ENCODE measurements at places on chromosomes 6 and 20. TPM values are rescaled to one million over a fixed set of nuclear protein-coding genes. Genes with fewer than 3 reads are reported as not detected.
A peak's percentile ranks its signal among the peaks of the same experiment; 100 is the strongest.

GRCh38 chr20:58174708-58175280 lies 53.7 kb downstream of the ANKRD60 start:
- no peak for DNase-seq
- H3K4me1 ChIP-seq, result peaks cover 6% of the 10 kb centered on the region

DNA sequence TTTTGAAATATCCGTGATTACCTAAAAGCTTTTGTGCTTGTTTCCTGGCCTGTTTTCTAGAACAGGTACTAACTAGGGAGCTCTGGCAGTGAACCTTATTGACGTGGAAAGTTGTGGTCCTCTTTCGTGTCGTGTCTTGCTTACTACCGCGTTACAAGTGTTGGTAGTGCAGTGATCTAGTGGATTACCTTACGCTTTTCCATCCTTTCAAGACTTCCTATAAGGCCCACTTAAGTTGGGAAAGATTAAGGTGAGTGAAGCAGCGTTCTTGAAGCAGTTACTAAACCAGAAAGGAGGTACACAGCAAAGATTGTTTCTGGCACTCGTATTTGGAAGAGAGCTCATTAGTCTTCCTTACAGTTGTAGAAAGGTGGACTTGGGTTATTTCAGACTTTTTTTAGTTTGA lies 1.9 kb downstream of the PNRC1 start:
- peaks cover 60% of the 10 kb centered on the region for H3K4me1 ChIP-seq
- peaks cover 36% of the 10 kb centered on the region for H3K36me3 ChIP-seq
- DNase-seq, result no peak
- H3K4me3 ChIP-seq, result peak overlapping the region; percentile 98
- peak overlapping the region; percentile 100 for H3K27ac ChIP-seq

GRCh38 chr6:35911871-35912653 lies 8.8 kb downstream of the SRPK1 start:
- no peaks in the 10 kb centered on the region for H3K27me3 ChIP-seq
- no peaks in the 10 kb centered on the region for H3K4me1 ChIP-seq
- no peak for DNase-seq
- H3K4me3 ChIP-seq, result no peak overlapping the region
- H3K36me3 ChIP-seq, result peaks cover 65% of the 10 kb centered on the region

- H3K27ac ChIP-seq, result no peak overlapping the region
- H3K4me1 ChIP-seq, result no peaks in the 10 kb centered on the region
- no peak for DNase-seq
- no peak overlapping the region for H3K4me3 ChIP-seq
Observed at GRCh38 chr20:47843886-47844567, 58.7 kb upstream of the SULF2 start.

GRCh38 chr6:163806755-163807499 lies 392.4 kb downstream of the QKI start:
- no peaks in the 10 kb centered on the region for H3K4me1 ChIP-seq
- no peaks in the 10 kb centered on the region for H3K36me3 ChIP-seq
- no peak for DNase-seq
- H3K27me3 ChIP-seq, result no peaks in the 10 kb centered on the region
- H3K27ac ChIP-seq, result no peak overlapping the region

- H3K27ac ChIP-seq, result no peak overlapping the region
- H3K36me3 ChIP-seq, result no peaks in the 10 kb centered on the region
- H3K4me3 ChIP-seq, result no peak overlapping the region
- no peaks in the 10 kb centered on the region for H3K27me3 ChIP-seq
- no peaks in the 10 kb centered on the region for H3K4me1 ChIP-seq
- DNase-seq, result no peak
Observed at GRCh38 chr20:18901980-18902737, 88.6 kb downstream of the SCP2D1 start.

- no peak for DNase-seq
- no peak overlapping the region for H3K4me3 ChIP-seq
- no peak overlapping the region for H3K27ac ChIP-seq
- H3K4me1 ChIP-seq, result peaks cover 11% of the 10 kb centered on the region
Observed at GRCh38 chr6:228881-229651, 63.2 kb upstream of the DUSP22 start.

- no peak for DNase-seq
- H3K4me1 ChIP-seq, result peaks cover 39% of the 10 kb centered on the region
- no peaks in the 10 kb centered on the region for H3K27me3 ChIP-seq
- H3K4me3 ChIP-seq, result no peak overlapping the region
- H3K36me3 ChIP-seq, result no peaks in the 10 kb centered on the region
Observed at GRCh38 chr6:143695130-143695968, 17.6 kb downstream of the PHACTR2 start.

- H3K4me3 ChIP-seq, result no peak overlapping the region
- no peaks in the 10 kb centered on the region for H3K4me1 ChIP-seq
- H3K27ac ChIP-seq, result no peak overlapping the region
Observed at GRCh38 chr20:44560229-44560628, 22.1 kb upstream of the PKIG start.

DNA sequence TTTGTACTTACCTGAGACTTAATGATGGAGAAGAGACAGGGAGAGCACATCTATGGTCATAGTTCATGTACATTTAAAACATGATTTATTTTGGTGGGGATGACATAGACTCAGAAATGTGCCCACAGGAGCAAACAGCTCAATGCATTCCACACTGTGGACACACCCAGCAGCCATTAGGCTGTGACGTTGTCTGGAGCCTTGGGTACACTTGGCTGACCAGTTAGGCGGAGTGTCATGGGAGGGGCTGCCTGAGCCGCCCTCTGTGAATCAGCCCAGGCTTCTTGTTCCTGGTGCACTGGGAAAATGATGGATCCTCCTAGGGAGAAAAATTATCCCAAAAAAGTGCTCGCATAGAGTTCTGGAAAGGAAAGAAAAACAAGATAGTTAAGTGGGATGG lies 231.0 kb upstream of the GMDS start:
- H3K27ac ChIP-seq, result no peak overlapping the region
- DNase-seq, result no peak
- no peaks in the 10 kb centered on the region for H3K36me3 ChIP-seq
- peaks cover 8% of the 10 kb centered on the region for H3K4me1 ChIP-seq

DNA sequence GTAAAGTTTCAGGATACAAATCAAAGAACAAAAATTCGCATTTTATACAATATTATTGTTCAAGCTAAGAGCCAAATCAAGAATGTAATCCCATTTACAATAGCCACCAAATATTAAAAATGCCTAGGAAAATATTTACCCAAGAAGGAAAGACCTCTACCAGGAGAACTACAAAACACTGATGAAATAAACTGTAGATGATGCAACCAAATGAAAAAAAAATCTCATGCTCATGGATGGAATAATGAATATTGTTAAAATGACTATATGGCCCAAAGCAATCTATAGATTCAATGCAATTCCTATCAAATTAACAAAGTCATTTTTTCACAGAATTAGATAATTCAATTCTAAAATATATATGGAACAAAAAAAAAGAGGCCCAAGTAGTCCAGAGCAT lies 708.8 kb upstream of the MAN1A1 start:
- no peaks in the 10 kb centered on the region for H3K4me1 ChIP-seq
- no peaks in the 10 kb centered on the region for H3K36me3 ChIP-seq
- DNase-seq, result no peak
- no peak overlapping the region for H3K4me3 ChIP-seq
- no peaks in the 10 kb centered on the region for H3K27me3 ChIP-seq
- H3K27ac ChIP-seq, result no peak overlapping the region

- no peak for DNase-seq
Observed at GRCh38 chr6:13175759-13176158, 152.6 kb downstream of the TBC1D7 start.

GRCh38 chr20:23856736-23857135 lies 22.8 kb downstream of the CST5 start:
- H3K27ac ChIP-seq, result no peak overlapping the region
- no peaks in the 10 kb centered on the region for H3K27me3 ChIP-seq
- H3K36me3 ChIP-seq, result no peaks in the 10 kb centered on the region
- H3K4me3 ChIP-seq, result no peak overlapping the region
- H3K4me1 ChIP-seq, result no peaks in the 10 kb centered on the region
- no peak for DNase-seq

GRCh38 chr6:56531839-56532595 lies 110.7 kb downstream of the DST start:
- no peaks in the 10 kb centered on the region for H3K4me1 ChIP-seq
- DNase-seq, result no peak
- H3K36me3 ChIP-seq, result no peaks in the 10 kb centered on the region
- H3K27me3 ChIP-seq, result no peaks in the 10 kb centered on the region

DNA sequence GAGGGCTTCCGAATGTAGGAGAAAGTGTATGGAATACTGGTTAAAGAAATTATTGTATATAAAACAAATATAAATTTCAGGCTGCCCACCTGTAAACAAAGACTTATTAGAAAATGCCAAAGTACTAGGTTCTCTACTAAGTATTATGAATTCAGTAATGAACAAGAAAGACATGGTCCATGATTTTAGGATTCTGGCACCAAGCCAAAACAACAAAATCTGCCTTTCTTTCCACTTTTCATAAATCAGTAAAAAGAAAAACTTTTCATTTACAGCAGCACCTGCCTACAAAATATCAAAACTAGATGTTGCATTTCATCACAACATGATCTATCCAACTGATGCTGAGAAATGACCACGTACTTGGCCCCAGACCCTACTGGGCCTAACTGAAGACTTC lies 14.5 kb upstream of the SNRPB start:
- H3K27me3 ChIP-seq, result no peaks in the 10 kb centered on the region
- H3K4me1 ChIP-seq, result no peaks in the 10 kb centered on the region
- no peak overlapping the region for H3K4me3 ChIP-seq
- H3K36me3 ChIP-seq, result no peaks in the 10 kb centered on the region

- H3K27ac ChIP-seq, result no peak within 1 kb of the TSS
- peaks cover 37% of the 10 kb centered on the region for H3K27me3 ChIP-seq
- H3K4me1 ChIP-seq, result peaks cover 4% of the 10 kb centered on the region
- H3K36me3 ChIP-seq, result no peaks in the 10 kb centered on the region
Observed at GRCh38 chr6:101393251-101393828, at the start of gene GRIK2. TSS of gene GRIK2 (plus strand) at chr6:101393708.

DNA sequence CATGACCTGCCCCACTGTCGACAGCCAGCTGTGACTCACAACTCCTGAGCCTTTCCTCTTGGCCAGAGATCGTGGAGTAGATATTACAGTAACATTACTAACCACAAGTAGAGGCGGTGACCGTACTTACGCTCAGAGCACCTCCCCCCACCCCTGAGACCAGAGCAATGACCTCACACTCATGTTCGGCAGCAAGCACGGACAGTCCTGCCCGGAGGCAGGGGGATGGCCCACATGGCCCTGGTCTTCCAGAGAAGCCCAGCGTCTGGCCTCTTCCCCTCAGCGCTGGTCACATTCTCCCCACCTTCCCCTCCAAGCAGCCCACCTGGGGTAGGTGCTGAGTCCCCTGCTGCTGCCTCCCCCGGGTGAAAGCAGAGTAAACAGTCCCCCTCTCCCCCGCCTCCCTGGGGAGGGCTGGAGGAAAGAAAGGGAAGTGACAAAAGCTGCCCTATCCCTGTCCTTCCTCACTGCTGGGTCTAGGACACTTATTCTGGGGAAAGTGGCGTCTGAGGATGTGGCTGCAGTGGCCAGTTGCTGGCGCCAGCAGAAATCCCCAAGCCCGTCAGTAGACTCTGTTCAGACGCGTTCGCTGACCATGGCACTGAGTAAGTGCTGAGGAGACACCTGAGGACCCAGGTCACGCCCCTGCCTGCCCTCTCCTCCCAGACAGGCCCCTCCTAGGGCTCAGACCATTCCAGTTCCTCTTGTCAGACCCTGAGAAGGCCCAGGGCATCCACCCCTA lies 68.5 kb downstream of the MRPL14 start:
- DNase-seq, result peak; percentile 91
- no peaks in the 10 kb centered on the region for H3K27me3 ChIP-seq
- H3K4me3 ChIP-seq, result no peak overlapping the region
- H3K36me3 ChIP-seq, result no peaks in the 10 kb centered on the region

DNA sequence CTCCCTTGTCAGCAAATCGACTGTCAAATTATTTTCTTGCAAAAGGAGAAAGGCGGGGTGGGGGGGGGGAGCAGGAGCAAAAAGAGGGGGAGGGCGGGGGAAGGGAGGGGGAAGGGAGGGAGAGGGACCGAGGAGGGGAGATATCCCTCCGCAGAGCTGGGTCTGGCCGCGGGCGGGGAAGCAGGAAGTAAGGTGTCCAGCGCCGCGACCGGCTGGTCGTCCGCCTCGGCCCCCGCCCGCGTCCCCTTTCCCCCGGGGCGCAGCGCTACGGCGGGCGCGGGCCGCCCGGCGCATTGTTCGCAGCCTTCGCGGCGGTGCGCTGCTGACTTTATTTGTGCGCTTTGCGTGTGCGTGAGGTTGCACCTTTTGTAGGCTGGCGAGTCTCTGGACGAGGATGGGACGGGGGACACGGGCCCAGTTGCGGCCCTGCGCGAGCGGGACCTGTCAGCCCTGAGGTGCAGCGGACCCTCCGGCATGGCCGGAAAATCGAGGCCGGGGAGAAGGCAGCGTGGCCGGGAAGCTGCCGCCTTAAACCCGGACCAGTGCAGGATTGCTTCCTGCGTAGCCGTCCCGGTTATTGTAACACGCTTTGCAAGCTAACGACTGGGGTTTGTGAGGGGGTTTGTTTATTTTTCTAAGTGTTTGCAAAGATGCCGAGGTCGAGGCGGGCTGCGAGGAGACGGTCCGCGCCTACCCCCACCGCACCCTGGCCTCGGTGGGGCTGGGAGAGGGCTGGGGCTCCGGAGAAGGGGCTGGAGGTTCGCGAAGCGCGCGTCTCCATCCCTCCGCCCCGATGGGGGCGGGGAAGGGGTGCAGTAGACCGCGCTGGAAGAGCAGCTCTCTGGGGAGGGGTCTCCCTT lies 675 bp upstream of the TRERF1 start:
- H3K4me3 ChIP-seq, result peak overlapping the region; percentile 74
- no peaks in the 10 kb centered on the region for H3K36me3 ChIP-seq
- DNase-seq, result peak; percentile 92

GRCh38 chr6:125354649-125355048 lies 52.9 kb upstream of the HDDC2 start:
- no peak for DNase-seq
- H3K27ac ChIP-seq, result no peak overlapping the region
- H3K4me1 ChIP-seq, result no peaks in the 10 kb centered on the region

GRCh38 chr6:149359440-149359839 lies 40.6 kb upstream of the SUMO4 start:
- no peaks in the 10 kb centered on the region for H3K4me1 ChIP-seq
- H3K27me3 ChIP-seq, result no peaks in the 10 kb centered on the region
- H3K36me3 ChIP-seq, result no peaks in the 10 kb centered on the region
- H3K27ac ChIP-seq, result no peak overlapping the region
- H3K4me3 ChIP-seq, result no peak overlapping the region

- peaks cover 68% of the 10 kb centered on the region for H3K4me1 ChIP-seq
- no peak for DNase-seq
- H3K27me3 ChIP-seq, result no peaks in the 10 kb centered on the region
- H3K27ac ChIP-seq, result no peak within 1 kb of the TSS
- peaks cover 21% of the 10 kb centered on the region for H3K36me3 ChIP-seq
Observed at GRCh38 chr20:63861365-63861934, at the start of gene ABHD16B. TSS of gene ABHD16B (plus strand) at chr20:63861498. CDS start at chr20:63861541, 43 bp downstream.

Gene DYNLRB1
- 110 TPM for total RNA-seq

Gene TRIM31
- total RNA-seq, result 0.39 TPM

Gene MCHR2
- not detected for total RNA-seq

Gene C20orf144
- not detected for total RNA-seq

Gene PKHD1
- total RNA-seq, result 0.61 TPM

Gene TAAR2
- total RNA-seq, result not detected

Gene MTRF1L
- 14.7 TPM for total RNA-seq

Gene ENPP3
- total RNA-seq, result 0.44 TPM

Gene SCRT2
- not detected for total RNA-seq

Gene PXT1
- total RNA-seq, result not detected

Gene C6orf58
- not detected for total RNA-seq

Gene SYTL3
- total RNA-seq, result 6.5 TPM

Gene SLC35F1
- 0.20 TPM for total RNA-seq

Gene SLC29A1
- 46.8 TPM for total RNA-seq

Gene MUC21
- total RNA-seq, result 9.5 TPM
